ENCODE measurements at places on chromosomes 3 and 15.
A peak's percentile ranks its signal among the peaks of the same experiment; 100 is the strongest.

DNA sequence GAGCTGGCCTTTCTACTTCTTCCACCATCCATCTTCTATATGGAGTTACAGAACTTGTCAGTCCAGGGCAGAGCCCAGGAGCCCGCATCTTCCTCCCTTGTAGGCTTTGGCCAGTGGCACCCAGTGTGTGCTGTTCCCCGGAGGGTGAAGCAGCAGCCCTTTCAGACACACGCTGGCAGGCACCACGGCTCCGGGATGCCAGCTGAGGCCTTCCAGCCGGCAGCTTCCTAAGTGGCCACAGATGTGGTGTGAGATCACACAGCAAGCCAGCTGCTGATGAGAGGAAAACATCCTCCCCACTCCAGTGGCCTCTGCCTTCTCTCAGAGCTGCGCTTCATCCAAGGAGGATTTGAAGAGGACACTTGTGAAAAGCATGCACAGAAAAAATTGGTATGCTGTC lies 24.1 kb downstream of the CRABP1 start:
- DNase-seq = no peak
- no peaks in the 10 kb centered on the region for H3K27me3 ChIP-seq
- H3K36me3 ChIP-seq = no peaks in the 10 kb centered on the region
- H3K4me3 ChIP-seq = no peak overlapping the region

DNA sequence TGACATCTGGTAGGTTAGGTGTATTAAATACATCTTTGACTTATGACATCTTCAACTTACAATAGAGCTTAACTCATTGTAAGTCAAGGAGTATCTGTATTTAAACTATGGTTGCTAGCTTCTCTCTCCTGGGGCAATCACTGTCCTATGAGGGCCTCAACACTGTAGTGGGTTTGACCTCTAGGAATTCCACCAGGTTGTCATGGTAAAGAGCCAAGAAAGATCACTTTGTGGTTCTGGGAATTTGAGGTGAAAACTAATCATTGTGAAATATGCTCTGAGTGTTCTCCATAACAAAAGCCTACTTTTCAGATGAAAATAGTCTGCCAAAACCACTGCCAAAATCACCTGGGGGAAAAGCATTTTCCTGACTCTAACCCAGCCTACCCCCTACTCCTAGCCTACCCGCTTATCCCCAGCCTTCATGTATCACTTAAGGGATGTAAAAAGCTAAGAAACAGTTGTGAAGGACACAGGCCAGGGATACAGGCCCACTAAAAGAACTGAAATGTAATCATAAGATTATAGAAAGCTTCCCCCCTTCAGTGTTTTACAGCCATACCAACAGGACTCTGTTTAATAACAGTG lies 723.8 kb downstream of the MECOM start:
- no peaks in the 10 kb centered on the region for H3K4me1 ChIP-seq
- no peak overlapping the region for H3K27ac ChIP-seq
- no peaks in the 10 kb centered on the region for H3K27me3 ChIP-seq

- no peak for DNase-seq
- H3K27ac ChIP-seq = no peak overlapping the region
- peaks cover 17% of the 10 kb centered on the region for H3K4me1 ChIP-seq
- H3K4me3 ChIP-seq = no peak overlapping the region
- no peaks in the 10 kb centered on the region for H3K27me3 ChIP-seq
These were observed 31.9 kb upstream of the TSC22D2 start for GRCh38 chr3:150376001-150376848.

DNA sequence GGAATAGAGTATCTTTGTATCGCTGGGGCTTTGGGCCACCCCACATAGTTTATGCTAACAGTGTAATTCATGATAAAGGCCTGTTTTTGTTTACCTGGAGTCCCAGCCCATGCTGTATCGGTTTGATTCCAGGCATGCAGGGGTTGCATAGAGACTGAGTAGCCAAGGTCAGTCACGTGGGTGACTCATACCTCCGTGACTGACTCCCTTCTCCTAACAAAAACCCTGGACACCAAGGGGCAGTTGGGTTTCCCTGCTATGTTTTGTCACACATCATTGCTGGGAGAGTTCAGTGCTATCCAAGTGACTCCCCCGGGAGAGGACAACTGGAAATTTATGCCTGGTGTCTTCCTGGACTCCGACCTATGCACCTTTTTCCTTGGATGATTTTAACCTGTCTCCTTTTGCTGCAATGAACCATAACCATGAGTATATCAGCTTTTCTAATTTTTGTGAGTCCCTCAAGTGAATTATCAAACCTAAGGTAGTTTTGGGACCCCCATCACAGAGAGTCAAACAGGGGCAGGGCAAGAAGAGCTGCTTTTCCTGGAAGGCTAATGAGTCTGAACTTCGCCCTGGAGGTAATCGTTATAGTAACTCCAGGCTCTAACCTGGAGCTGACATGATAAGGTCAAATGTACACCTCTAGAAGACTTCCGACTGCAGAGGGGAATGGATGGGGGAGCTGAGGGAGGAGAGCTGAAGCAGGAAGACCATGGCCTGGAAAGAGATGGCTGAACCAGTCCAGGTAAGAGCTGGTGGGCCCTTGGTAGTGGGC lies 57.0 kb downstream of the SRGAP3 start:
- H3K27ac ChIP-seq = no peak overlapping the region
- no peaks in the 10 kb centered on the region for H3K4me1 ChIP-seq
- H3K36me3 ChIP-seq = no peaks in the 10 kb centered on the region
- no peak overlapping the region for H3K4me3 ChIP-seq
- no peak for DNase-seq
- no peaks in the 10 kb centered on the region for H3K27me3 ChIP-seq

DNA sequence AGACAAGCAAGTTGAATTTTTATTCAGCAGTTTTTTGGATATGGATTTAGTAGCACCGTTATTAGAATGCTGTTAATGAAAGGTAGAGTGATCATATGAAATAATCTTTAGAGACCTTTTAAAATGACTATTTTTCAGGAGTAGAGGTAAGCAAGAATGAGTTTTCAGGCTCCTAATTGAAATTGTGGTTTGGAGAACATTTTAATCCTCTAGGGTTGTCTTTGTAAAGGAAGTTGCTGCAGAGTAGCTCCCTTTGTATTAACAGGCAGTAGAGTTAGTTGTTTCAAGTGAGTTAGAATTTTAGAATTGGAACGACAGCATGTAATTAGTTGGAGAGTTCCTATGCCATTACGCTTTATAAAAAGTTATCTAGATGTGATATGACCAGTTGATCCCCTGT lies 27.2 kb upstream of the EDEM1 start:
- DNase-seq = no peak
- peaks cover 9% of the 10 kb centered on the region for H3K4me1 ChIP-seq
- H3K4me3 ChIP-seq = no peak overlapping the region
- H3K27me3 ChIP-seq = no peaks in the 10 kb centered on the region
- no peaks in the 10 kb centered on the region for H3K36me3 ChIP-seq

GRCh38 chr3:64316971-64317370 lies 91.7 kb upstream of the PRICKLE2 start:
- H3K4me3 ChIP-seq = no peak overlapping the region
- H3K36me3 ChIP-seq = no peaks in the 10 kb centered on the region
- H3K27me3 ChIP-seq = no peaks in the 10 kb centered on the region
- H3K4me1 ChIP-seq = no peaks in the 10 kb centered on the region

GRCh38 chr3:30225021-30225420 lies 381.4 kb upstream of the TGFBR2 start:
- no peaks in the 10 kb centered on the region for H3K27me3 ChIP-seq
- DNase-seq = no peak
- H3K4me1 ChIP-seq = peaks cover 23% of the 10 kb centered on the region
- H3K36me3 ChIP-seq = no peaks in the 10 kb centered on the region

GRCh38 chr15:95371664-95372063 lies 958.8 kb upstream of the NR2F2 start:
- no peaks in the 10 kb centered on the region for H3K4me1 ChIP-seq
- H3K27ac ChIP-seq = no peak overlapping the region
- H3K4me3 ChIP-seq = no peak overlapping the region
- DNase-seq = no peak
- H3K27me3 ChIP-seq = no peaks in the 10 kb centered on the region

GRCh38 chr15:47500842-47501241 lies 216.5 kb upstream of the SEMA6D start:
- H3K36me3 ChIP-seq = no peaks in the 10 kb centered on the region
- no peaks in the 10 kb centered on the region for H3K27me3 ChIP-seq
- no peak for DNase-seq
- H3K4me3 ChIP-seq = no peak overlapping the region
- H3K4me1 ChIP-seq = peaks cover 12% of the 10 kb centered on the region
- H3K27ac ChIP-seq = no peak overlapping the region

GRCh38 chr15:75134748-75135147 lies 66.9 kb upstream of the C15orf39 start:
- no peak overlapping the region for H3K4me3 ChIP-seq
- no peaks in the 10 kb centered on the region for H3K27me3 ChIP-seq
- H3K36me3 ChIP-seq = no peaks in the 10 kb centered on the region
- DNase-seq = no peak

DNA sequence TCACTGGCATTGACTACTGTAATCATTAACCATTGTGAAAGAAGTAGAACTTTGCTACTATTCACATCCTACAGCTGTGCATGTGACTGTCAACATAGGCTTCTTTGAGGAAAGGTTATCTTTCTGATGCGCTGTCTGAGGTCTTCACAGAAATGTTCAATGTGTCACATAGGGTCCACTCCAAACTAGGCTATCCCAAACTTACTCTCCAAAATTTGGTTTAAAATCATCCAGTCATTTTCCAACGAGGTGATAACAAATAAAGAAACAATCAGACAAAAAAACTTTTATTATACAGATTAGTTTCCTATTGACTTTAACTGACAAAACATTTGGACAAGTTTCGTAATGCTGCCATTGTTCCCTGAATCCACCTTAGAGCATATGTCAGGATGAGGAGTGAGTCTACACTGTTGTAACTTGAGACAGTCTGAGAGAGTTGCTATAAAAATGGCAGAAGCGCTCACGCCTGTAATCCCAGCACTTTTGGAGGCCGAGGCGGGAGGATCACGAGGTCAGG lies 511.6 kb downstream of the PLOD2 start:
- DNase-seq = no peak
- no peak overlapping the region for H3K4me3 ChIP-seq
- no peaks in the 10 kb centered on the region for H3K27me3 ChIP-seq
- H3K36me3 ChIP-seq = no peaks in the 10 kb centered on the region
- no peak overlapping the region for H3K27ac ChIP-seq

- H3K4me3 ChIP-seq = no peak overlapping the region
- H3K36me3 ChIP-seq = no peaks in the 10 kb centered on the region
- no peaks in the 10 kb centered on the region for H3K4me1 ChIP-seq
These were observed 36.0 kb upstream of the BDH1 start for GRCh38 chr3:197591816-197592215.

- no peak overlapping the region for H3K4me3 ChIP-seq
- H3K27ac ChIP-seq = no peak overlapping the region
- H3K27me3 ChIP-seq = no peaks in the 10 kb centered on the region
- H3K4me1 ChIP-seq = no peaks in the 10 kb centered on the region
- H3K36me3 ChIP-seq = no peaks in the 10 kb centered on the region
- DNase-seq = no peak
These were observed 148.1 kb upstream of the SLC24A5 start for GRCh38 chr15:47972738-47973137.

GRCh38 chr3:123638936-123639689 lies 54.3 kb upstream of the HACD2 start:
- H3K27ac ChIP-seq = peak overlapping the region; percentile 83
- no peaks in the 10 kb centered on the region for H3K27me3 ChIP-seq
- DNase-seq = no peak
- H3K4me3 ChIP-seq = no peak overlapping the region

- no peaks in the 10 kb centered on the region for H3K27me3 ChIP-seq
- no peak for DNase-seq
- no peaks in the 10 kb centered on the region for H3K4me1 ChIP-seq
- no peak overlapping the region for H3K27ac ChIP-seq
- no peak overlapping the region for H3K4me3 ChIP-seq
- no peaks in the 10 kb centered on the region for H3K36me3 ChIP-seq
These were observed 89.6 kb upstream of the CBLB start for GRCh38 chr3:105958237-105959000.

DNA sequence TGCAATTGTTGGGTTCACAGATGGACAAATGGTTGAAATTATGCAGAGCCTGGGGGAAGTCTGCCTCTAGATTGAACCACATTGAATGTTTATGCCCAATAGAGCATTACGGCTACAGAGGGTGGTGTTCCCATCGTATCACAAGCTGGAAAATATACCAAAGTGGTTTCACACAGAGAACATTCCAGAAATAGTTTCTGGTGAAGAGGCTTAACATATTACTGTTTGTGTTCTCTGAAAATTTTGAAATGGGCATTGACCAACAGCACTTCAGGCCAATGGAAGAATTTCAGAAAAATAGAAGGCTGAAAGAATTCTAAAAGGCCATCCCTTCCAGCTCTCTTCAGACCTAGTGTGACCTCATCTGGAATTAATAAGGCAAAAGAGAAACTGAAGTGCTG lies 203.9 kb downstream of the NEK10 start:
- no peak overlapping the region for H3K4me3 ChIP-seq
- no peak for DNase-seq
- no peaks in the 10 kb centered on the region for H3K36me3 ChIP-seq

GRCh38 chr3:8784676-8785435 lies 15.4 kb upstream of the OXTR start:
- no peak overlapping the region for H3K4me3 ChIP-seq
- H3K27ac ChIP-seq = no peak overlapping the region
- H3K27me3 ChIP-seq = no peaks in the 10 kb centered on the region
- no peaks in the 10 kb centered on the region for H3K36me3 ChIP-seq
- no peaks in the 10 kb centered on the region for H3K4me1 ChIP-seq

GRCh38 chr3:31106912-31107311 lies 212.5 kb upstream of the GADL1 start:
- H3K27ac ChIP-seq = no peak overlapping the region
- H3K4me3 ChIP-seq = no peak overlapping the region
- H3K36me3 ChIP-seq = no peaks in the 10 kb centered on the region
- no peaks in the 10 kb centered on the region for H3K4me1 ChIP-seq
- no peaks in the 10 kb centered on the region for H3K27me3 ChIP-seq

DNA sequence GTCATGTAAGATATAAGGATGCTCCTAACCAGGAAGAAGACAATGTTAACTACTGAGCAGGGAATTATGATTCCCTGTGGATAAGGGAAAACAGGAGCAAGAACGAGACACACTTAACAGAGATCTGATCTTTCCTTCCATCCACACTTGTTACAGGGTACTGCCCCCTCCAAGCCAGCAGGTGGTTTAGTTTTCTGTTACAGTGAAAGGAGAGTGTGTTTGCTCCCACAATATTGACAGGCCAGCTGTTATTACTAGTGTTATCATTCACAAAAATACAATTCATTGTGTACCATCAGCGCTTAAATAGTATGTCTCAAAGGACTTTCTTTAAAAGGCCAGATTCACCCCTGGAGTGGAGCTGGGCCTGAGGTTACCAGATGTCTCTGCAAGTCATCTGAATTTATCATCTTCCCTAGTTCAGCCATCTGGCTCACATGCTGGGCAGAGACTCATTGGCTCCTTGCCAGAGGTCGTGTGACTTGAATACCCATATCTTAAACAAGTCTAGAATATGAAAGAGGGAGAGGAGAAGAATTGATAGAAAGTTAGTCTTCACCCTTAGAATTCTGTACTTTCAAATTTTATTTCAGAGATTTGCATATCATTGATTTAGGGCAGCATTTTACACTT lies 16.8 kb upstream of the FMN1 start:
- no peak overlapping the region for H3K4me3 ChIP-seq
- no peaks in the 10 kb centered on the region for H3K36me3 ChIP-seq
- peak; percentile 63 for DNase-seq
